Activated T-helper 1 cell treated with anti-CD3 and anti-CD28 coated beads, Interleukin-2, amount 50 U/mL, for 16 hours (primary cell): ENCODE measurements at places on chromosomes 6 and 20.
A peak's percentile ranks its signal among the peaks of the same experiment; 100 is the strongest.

GRCh38 chr6:143772116-143773086 is 70.7 kb upstream of the LTV1 start:
- no peak for DNase-seq

DNA sequence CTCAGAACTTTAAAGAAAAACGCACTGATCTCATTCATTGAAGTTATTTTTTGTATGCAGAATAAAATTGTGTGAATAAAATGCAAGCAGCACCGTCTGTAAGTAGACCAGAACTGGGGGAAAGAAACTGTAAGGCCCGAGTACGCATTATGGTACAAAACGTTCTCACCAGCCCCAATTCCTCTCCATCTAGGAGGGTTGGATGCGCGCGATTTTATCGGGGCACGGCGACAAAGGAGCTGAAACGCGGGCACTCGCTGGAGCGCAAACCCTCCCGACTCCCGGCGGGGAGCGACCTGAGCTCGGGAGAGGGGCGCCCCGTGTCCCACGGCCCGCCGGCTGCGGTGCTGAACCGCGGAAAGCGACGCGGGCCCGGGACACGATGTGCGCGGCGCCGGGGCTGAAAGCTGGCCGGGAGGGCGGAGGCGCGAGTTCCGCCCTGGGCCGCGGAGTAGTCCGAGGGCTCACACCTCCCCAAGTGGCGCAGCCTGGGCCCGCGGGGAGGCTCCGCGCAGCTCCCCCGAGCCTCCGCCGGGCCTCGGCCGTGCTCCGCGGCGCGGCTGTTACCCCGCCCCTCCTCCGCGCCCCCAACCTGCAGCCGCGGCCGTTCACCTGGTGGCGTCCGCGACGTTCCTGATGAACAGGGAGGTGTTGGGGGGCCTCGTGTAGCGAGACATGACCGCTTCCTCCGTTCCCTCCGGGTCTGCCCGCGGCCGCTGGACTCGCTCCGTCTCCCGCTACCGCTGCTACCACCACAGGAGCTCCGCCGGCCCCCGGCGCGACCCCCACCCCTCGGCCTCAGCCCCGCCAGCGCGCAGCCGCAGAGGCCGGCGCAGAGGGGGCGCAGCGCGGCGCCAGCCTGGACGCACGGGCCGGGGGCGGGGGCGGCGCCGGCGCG is at the start of gene SRSF12:
Gene SRSF12 (minus strand): TSS at position 861 of the 898 bp plus-strand sequence. CDS start 184 bp downstream, at position 677.
- DNase-seq, result peak; percentile 7

- no peak for DNase-seq
Measured at GRCh38 chr6:19976411-19977129, 139.4 kb downstream of the ID4 start.

GRCh38 chr6:138297761-138298298 is 79.5 kb upstream of the PBOV1 start:
- DNase-seq, result no peak

GRCh38 chr6:147618927-147619326 is 110.4 kb downstream of the SAMD5 start:
- no peak for DNase-seq

DNA sequence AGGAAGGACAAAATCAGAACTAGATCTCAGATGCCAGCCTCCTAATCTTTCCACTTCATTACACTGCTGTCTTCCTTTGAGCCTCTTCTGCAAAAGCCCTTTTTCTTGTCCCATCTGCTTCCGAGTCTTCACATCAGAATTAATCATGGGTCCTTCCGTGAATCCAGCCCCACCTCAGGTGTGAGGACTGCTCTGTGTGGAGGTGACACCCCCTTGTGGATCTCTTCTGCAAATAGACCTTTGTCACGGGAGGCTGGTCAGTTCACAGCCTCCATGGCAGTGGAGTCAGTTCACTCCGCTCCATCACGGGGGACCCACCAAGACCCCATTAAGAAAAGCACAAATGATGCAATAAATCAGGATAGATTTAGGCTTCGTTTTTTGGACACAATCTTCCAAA is 171.1 kb downstream of the ADAT2 start:
- no peak for DNase-seq
